SK-N-MC (cell line): ENCODE measurements at places on chromosomes 6 and 20.

- no peak for DNase-seq
Measured at GRCh38 chr20:53920647-53921245, 149.6 kb downstream of the BCAS1 start.

DNA sequence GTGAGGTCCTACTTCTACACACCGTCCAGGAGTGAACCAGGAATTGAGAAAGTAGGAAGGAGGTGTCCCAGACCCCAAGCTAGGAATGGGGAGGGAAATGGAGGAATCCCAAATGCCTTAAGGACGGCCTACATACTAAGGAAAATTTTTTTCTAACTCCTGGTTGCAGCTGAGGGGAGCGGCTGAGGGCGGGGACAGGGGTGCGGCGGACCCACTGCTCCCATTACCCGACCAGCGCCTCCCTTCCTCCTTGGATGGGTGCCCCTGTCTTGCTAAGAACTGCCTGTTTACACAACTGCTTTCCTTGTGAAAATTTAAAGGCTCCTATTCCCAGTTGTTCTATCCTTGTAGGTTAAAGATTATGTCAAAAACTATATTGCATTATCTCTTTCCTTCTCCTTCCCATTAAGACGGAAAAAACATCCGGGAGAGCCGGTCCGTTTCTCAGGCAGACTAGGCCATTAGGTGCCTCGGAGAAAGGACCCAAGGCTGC lies 699 bp upstream of the HSPA1B start:
- DNase-seq, result no peak

GRCh38 chr6:98094696-98095095 lies 739.7 kb upstream of the POU3F2 start:
- DNase-seq, result no peak

- DNase-seq, result no peak
Measured at GRCh38 chr6:4957521-4958231, 46.2 kb downstream of the RPP40 start.

DNA sequence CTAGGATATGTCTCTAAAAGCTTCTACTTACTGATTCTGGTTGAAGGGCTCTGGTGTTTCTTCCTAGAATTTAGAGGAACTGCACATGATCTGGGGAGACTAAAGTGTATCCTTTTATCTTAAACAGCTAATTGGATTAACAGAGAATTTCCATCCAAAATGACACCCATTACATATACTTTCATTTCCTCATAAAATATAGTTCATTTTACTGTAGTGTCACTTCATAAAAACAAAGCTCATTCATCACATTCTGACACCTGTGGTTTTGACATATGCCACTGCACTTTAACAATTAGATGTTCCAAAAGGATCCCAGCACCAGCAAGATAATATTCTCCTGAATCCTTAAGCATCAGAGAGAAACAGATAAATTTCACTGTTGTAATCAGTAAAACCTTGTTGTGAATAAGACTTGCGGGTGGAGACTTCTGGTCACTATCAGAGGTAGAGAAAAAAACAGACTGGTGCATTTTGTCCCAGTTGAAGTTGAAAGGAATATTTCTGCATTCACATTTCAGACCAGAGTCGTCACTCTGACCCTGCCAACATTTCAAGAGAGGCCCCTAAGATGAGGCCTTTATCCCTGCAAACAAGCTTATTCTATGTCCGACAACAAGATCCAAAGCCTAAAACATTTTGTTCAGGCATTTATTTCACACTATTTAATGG lies 175.3 kb upstream of the BMP5 start:
- DNase-seq, result no peak

DNA sequence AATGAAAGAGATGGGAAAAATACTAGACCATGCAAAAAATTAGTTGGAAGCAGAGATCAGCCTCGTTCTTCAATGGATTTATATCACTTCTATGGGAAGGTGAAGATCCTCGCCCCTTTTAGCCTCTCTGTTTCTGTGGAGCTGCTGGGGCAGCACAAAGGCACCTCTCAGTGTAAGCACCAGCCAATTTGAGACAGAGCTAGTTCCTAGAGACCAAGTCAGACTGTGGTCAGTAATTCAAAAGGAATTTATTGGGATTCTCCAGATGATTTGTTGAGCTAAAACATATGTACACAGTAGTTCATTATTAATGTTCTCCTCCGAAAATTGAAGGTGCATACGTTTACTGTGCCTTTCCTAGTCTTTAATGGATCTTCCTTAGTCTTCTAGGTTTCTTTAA lies 42.4 kb downstream of the SCGN start:
- DNase-seq, result no peak

DNA sequence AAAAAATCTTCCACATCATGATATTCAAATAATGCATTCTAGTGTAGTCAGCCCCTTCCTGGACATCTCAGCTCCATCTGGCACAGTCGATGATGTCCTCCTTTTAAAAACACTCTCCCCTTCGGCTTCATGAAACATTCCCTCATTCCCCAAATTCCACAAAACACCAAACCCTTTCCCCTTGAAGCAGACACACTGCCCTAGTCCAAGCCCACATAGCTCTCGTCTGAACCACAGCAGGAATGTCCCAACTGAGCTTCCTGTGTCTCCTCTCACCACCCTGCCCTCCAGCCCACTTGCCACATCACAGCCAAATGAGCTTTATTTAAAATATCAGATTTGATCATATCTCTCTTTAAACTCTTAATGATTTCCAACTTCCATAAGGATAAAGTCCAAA lies 106.4 kb upstream of the CARMIL1 start:
- no peak for DNase-seq

DNA sequence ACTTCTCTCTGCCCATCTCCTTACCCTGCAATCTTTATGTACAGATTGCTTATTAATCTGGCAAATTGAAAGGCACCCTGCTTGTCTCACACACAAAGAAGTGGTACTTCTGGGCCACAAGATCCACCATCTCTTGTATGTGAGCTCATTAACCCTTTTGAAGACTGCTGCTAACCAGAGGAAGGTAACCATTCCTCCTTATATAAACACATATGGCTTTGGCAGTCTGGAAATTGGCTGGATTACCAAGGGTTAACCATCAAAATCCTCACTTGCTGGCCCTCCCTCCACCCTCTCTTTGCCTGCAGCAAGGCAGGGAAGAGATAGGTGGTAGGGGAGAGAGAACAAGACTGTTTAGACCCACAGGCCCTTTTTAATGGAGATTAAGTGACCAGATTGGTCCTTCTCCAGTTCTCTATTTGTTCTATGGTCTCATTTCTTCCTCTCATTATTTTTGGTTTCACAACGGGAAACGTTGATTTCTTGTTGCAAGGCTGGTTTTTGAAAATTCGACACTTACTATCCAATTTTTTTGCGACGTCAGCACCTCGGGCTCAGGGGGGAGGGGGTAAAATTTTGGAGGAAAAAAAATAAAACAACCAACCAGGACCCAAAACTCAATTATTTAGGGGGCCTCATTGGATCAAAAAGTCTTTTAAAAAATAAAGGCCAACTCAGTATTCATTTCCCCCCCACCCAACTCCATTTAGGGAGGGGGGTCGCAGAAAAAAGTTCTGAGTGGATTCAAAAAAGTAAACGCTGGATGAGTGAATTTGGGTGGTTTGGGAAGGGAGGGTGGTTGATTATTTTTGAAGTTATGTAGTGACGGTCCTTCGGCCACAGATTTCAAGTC lies 859 bp downstream of the PPP1R10 start:
- DNase-seq, result no peak

GRCh38 chr20:34075647-34076046 lies 36.4 kb downstream of the EIF2S2 start:
- no peak for DNase-seq

DNA sequence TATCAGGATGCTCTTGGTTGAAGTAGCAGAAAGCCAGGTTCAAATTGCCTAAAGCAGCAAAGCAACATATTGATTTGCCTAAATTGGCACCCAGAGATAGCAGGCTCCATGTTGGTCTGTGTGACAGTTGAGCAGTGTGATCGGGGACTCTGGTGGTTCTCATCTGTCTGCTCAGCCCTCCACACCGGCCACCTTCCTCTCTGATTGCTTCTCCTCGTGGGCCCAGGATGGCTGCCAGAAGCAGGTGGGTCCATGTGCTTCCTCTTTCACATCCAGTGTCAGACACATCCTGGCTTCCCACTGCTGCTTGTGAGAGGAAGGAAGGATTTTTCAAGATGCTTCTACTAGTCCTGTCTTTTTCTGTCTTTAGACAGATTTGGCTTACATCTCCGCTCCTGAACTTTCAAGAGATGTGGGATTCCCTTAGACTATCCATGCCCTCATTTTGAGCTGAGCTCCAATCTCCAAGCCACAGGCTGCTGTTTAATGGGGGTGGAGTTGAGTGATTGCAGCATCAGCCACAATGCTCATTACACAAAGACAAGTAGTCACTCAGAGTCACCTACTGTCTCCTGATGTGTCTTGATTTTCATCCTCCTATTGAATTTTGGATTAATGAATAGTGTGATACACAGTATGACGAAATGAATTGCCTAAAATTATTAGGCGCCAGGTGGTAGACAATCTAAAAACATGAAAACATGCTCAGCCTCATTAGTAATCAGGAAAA lies 122.2 kb downstream of the ZDHHC14 start:
- no peak for DNase-seq

- DNase-seq, result no peak
Measured at GRCh38 chr6:158113802-158114201, 54.3 kb downstream of the SERAC1 start.

- DNase-seq, result no peak
Measured at GRCh38 chr6:156410649-156411048, 366.5 kb upstream of the ARID1B start.

DNA sequence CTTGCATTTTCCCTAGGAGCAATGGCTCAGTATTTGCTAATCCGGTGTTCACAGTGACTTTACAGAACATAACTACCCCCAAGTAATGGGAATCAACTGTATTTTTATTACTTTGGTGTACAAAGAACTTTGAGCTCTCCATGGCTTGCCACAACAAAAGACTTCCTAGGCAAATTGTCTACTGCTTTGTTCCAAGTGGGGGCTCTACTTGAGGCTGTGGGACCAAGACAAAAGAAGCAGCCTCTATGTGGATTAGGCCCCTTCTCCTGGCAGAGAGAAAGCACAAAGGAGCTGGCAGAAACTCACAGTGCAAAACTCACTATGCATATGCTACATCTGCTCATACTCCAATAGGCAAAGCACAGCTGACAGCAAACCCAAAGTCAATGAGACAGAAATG lies 853 bp downstream of the WFDC8 start:
- DNase-seq, result no peak

- DNase-seq, result no peak
Measured at GRCh38 chr6:43189776-43190304, 7.8 kb downstream of the CUL9 start.

GRCh38 chr20:38369389-38369788 lies 23.1 kb downstream of the LBP start:
- DNase-seq, result no peak

- no peak for DNase-seq
Measured at GRCh38 chr20:44734938-44735337, 10.7 kb upstream of the KCNK15 start.

- DNase-seq, result no peak
Measured at GRCh38 chr6:147782302-147782701, 273.8 kb downstream of the SAMD5 start.

DNA sequence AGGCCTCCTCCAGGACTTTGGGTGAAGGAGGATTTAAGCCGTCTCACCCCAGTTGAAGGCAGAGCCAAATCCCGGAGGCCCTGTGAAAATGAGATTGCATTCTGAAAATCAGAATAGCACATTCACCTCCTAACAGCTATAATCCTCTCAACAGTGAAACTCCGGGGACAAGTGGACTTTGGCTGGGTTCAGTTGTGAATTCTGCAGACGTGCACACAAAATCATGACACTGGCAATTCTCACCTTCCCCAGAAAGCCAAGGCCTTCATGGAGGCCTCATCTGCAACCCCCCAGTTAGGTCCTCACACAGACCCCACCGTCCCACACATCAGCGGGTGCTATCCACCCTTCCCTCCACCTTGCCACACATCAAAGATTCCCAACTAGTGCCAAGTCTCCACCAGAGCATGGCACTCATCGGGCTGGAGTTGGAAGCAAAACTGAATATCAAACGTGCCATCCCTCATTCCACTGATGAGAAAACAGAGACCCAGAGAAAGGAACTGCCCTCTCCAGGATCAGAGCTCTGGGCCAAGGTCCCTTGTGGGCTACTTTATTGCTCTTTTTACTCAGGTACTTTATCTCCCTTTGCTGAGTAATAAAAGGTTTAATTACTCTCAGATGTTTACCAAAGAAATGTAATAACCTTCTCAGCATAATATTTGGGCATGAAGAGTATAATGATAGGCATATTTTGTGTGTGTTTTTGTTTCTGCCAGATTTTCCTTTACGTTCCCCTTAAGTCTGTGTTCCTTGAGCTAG lies 4.8 kb upstream of the BTNL2 start:
- no peak for DNase-seq

- DNase-seq, result no peak
Measured at GRCh38 chr20:9156529-9157280, 87.8 kb downstream of the PLCB4 start.

DNA sequence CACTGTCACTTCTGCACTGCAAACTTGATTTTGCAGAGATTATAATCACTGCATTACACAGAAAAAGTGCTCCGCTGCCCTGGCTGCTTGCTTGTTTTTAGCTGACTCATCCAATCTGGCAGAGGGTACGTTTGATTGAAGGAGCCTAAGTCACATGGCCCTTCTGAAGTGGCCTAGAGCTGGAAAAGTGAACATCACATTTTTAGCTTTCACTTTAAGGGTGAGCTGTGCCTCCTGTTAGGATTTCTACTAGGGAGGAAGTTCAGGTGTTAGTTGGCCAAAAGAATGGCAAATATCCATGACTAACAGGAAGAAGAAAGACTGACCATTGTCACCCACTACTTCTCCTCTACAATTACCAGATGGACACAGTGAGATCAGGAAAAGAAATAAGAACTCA lies 889.1 kb upstream of the MAP3K7 start:
- DNase-seq, result no peak

- no peak for DNase-seq
Measured at GRCh38 chr20:34250005-34250404, 8.8 kb downstream of the ASIP start.

- DNase-seq, result no peak
Measured at GRCh38 chr6:142374965-142375733, 73.3 kb downstream of the ADGRG6 start.

- DNase-seq, result no peak
Measured at GRCh38 chr6:163226836-163227485, 187.6 kb upstream of the QKI start.

DNA sequence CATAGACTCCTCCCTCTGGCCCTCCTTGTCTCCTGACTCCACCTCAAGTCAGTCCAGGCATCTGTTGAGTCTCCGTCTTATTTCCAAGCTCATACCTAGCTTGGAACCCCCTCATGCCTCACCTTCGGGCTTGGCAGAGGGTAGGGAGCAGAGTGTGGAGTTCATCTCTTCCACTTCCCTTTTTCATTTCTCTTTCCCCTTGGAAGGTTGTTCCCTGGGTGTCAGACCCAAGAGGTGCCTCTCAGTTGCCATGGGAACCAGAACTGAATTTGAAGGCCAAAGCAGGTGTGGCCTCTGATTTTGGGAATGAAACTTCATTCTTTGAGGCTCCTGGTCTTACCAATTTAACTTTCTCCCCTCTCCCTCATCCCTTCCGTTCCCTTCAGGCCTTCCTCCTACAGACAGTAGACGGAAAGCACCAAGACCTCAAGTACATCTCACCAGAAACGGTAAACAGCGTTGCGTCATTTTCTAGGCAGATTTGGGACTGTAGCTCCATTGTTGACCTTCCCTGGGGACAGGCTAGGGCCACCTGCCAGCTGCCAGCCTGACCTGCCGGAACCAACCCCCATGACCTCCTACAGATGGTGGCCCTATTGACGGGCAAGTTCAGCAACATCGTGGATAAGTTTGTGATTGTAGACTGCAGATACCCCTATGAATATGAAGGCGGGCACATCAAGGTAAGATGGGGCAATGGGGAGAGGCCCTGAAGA lies 6.6 kb downstream of the CDC25B start:
- DNase-seq, result no peak
